EL (cell line): ENCODE measurements at places on chromosomes 4 and X.
A peak's percentile ranks its signal among the peaks of the same experiment; 100 is the strongest.

GRCh38 chrX:47234583-47234982 lies 1.8 kb downstream of the USP11 start:
- no peak for DNase-seq

DNA sequence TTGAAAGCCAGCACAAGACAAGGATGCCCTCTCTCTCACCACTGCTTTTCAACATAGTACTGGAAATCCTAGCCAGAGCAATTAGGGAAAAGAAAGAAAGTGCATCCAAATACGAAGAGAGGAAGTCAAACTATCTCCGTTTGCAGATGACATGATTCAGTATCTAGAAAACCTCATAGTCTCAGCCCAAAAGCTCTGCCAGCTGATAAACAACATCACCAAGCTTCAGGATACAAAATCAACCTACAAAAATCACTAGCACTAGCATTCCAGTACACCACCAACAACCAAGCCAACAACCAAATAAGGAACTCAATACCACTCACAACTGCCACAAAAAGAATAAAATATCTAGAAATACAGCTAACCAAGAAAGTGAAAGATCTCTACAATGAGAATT lies 38.6 kb downstream of the COX7B2 start:
- DNase-seq, result no peak

- no peak for DNase-seq
Measured at GRCh38 chrX:115650449-115650848, 89.5 kb downstream of the PLS3 start.

- no peak for DNase-seq
Measured at GRCh38 chrX:77070202-77070918, 376.8 kb upstream of the FGF16 start.

DNA sequence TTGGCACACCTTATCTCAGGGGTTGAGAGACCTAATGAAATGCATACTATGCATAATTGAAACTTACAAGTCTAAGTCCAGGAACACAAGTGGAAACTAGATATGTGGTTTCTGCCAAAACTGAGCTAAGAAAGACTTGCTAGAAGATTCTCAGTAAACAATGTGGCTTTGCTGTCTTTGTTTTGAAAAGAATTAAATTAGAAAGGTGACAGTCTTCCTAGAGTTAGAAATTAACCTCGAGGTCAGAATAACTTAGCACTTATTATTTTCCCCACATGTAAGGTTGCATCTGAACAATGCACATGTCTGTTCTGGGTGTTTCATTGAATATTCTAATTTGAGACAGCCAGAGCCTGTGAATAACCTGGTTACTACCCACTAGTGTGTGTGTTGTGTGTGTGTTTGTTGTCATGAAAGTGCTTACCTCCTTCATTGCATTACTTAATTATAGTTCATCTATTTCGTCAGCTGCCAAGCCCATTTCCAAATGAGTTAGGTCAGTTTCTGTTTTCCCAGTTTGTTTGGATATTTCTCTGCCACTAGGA lies 1.5 kb downstream of the EREG start:
- DNase-seq, result no peak

DNA sequence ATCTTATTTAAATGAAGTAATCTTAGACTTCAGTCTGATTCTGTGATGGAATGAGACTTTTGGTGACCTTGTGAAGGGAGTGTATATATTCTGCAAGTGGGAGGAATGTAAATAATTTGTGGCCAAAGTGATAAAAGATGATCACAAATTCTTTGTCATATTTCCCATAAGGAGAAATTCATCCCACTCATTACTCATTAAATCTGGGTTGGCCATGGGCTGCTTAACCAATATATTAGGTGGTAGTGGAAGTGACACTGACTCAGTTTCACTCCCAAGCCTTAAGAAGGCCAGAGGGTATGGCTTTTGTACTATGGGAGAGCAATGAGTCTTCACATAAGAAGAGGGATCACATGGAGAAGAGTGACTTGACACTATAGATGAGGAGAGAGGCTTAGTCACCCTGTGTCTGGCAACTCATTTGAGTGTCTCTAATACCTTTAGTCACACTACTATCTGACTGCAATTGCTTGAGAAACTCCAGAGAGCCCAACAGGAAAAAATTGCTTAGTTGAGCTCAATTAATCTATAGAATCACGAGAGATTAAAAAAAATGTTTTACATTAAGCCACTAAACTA lies 408.2 kb upstream of the PITX2 start:
- DNase-seq, result peak; percentile 32

GRCh38 chr4:14592950-14593349 lies 409.3 kb upstream of the CPEB2 start:
- peak; percentile 4 for DNase-seq

DNA sequence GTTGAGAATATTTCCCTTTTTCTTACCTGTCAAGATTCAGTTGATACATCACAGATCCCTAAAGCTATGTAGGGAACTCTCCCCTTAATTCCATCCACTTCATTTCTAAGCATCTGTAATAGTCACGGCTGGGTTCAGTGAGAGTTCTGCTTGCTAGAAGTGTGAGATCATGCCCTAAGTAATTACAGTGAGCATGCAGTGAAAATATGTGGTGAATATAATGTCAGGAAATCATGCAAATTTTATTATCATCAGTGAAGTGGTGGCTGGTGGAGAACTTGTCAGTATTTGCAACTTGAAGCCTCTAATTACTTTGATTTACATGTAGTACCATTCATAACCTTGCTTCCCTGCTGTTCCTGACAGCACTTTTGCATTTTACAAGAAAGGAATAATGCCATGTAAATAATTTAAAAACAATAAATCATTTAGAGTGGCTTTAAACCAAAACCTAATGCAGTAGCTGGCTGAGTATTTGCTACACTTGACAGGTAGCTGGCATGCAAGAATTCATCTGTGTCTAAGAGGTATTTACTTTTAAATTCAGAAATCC lies 28.3 kb upstream of the CFAP299 start:
- DNase-seq, result peak; percentile 61

- no peak for DNase-seq
Measured at GRCh38 chrX:20452487-20452886, 185.8 kb upstream of the RPS6KA3 start.

- DNase-seq, result peak; percentile 70
Measured at GRCh38 chr4:111960241-111960667, 185.0 kb upstream of the FAM241A start.

GRCh38 chr4:137343221-137343620 lies 189.1 kb downstream of the PCDH18 start:
- peak; percentile 6 for DNase-seq

GRCh38 chr4:90456891-90457290 lies 329.7 kb downstream of the CCSER1 start:
- no peak for DNase-seq

- no peak for DNase-seq
Measured at GRCh38 chr4:41747230-41748055, 1.1 kb downstream of the PHOX2B start.

DNA sequence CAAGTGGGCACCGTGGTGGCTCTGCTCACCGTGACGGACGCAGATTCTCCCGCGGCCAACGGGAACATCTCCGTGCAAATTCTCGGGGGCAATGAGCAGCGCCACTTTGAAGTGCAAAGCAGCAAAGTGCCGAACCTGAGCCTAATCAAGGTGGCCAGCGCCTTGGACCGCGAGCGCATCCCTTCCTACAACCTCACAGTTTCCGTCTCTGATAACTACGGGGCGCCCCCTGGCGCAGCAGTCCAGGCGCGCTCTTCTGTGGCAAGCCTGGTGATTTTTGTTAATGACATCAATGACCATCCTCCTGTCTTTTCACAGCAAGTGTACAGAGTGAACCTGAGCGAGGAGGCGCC lies 2.7 kb downstream of the FAT4 start:
- DNase-seq, result peak; percentile 72

- peak; percentile 67 for DNase-seq
Measured at GRCh38 chr4:27010334-27010940, 149.8 kb downstream of the STIM2 start.

DNA sequence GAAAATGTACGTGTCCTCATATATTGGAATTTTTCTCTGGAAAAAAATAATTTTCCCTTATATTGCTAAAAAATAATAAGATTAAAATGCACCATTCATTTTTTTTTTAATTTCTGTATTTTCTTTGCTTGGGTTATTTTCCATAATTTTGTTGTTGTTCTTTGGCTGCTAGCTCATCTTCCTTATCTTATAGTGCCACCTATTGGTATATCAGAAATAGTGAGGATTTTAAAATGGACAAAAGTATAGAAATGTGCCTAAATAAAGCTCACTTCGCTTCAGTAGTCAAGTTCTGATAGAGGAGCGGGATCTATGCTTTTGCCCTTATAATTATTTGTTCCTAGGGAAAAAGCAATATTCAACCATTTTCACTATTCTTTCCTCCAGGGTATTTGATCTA lies 134.8 kb downstream of the NAP1L3 start:
- no peak for DNase-seq

GRCh38 chrX:131081772-131082740 lies 23.9 kb downstream of the ARHGAP36 start:
- no peak for DNase-seq

- DNase-seq, result peak; percentile 2
Measured at GRCh38 chrX:130145123-130145522, 20.5 kb downstream of the AIFM1 start.

- DNase-seq, result no peak
Measured at GRCh38 chrX:9189286-9189685, 155.4 kb upstream of the FAM9B start.

DNA sequence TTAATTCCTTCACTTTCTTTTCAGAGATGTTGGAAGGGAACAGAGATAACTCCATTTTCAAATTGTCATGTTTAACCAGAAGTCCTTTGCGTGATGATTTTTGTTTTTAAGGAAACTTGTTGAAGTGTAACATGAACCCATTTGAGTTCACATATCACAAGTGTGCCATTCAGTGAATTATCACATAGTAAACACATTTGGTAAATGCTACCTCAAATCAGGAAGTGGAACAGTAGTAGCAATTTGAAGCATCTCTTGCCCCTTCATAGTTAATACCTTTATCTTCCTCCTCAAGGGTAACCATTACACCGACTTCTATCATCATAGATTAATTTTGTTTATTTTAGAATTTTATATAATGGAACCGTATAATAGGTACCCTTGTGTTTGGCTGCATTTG lies 35.8 kb downstream of the KDM6A start:
- DNase-seq, result no peak

- DNase-seq, result no peak
Measured at GRCh38 chr4:153232768-153233167, 28.5 kb downstream of the TRIM2 start.

GRCh38 chr4:2451036-2451520 lies 17.8 kb upstream of the RNF4 start:
- no peak for DNase-seq

GRCh38 chr4:64682946-64683345 lies 273.7 kb upstream of the TECRL start:
- DNase-seq, result no peak

DNA sequence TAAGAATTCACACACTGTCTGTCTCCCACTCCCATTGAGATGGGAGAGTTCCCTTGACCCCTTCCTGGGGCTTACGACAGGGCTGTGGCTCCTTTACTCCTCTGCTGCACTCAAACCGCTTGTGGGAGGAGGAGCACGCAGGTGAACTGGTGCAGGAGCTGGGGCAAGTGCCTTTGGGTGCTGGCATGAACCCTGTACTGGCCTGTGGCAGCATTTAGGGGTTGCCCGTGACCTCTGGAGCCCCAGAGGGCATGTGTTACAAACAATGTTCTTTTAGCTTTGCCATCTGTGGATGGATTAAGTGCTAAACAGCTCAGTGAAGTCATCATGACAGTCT lies 21.8 kb upstream of the FTHL17 start:
- no peak for DNase-seq

- DNase-seq, result peak; percentile 94
Measured at GRCh38 chr4:87390891-87391575, at the start of gene HSD17B11. Gene HSD17B11 (minus strand): TSS chr4:87391188. CDS start chr4:87391070, 118 bp downstream.

- DNase-seq, result no peak
Measured at GRCh38 chr4:8016527-8016926, 76.9 kb upstream of the AFAP1 start.

DNA sequence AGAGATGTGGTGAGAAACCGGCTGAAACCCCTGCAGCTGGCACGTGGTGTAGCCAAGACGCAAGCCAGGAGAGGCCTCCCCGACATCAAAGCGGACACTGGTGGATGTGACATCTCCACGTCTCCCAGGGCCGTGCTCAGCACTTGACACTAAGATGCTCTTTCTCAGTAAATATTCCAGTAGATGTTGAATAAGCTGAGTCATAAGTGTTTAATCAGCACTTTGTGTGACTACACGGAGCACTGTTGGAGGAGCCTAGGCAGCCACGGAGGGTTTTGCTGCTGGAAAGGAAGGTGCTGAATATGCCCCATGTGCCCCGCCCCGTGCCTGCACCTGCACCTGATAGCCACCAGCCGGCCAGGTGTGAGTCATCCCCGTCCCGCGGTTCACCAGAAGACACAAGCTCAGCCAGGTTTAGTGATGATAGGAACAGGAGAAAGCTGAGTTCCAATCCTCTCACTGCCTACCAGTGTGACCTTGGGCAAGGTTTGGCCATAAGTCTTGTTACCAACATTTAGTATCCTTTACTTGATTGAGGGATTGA lies 29.0 kb upstream of the C4orf50 start:
- DNase-seq, result no peak

DNA sequence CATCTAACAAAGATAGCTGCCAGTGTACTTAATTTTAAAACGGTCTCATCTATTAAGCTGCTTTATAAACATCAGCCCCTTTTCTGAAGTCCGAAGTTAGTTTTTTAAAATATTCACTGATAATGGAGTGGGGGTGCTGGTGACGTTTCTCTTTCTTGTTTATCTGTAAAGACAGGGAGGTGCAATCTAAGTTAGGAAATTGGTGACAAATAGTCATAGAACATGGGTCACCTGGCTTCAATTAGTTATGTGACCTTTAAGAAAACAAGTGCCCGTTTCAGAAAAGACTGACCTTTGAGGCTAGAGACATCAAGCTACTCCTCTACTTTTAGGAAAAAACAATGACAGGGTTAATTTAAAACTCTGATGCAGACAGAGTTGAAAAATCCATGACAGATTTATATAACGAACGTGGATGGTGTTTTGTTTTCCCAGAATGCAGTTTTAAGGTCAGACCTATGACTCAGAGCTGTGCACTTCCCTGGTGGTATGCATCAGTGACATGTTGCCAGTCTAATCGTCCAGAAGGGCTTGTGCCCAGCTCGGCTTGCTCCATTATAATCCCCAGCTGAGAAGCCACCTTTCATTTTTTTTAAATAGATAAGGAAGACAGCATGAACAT lies 38.2 kb downstream of the FHL1 start:
- DNase-seq, result peak; percentile 68

DNA sequence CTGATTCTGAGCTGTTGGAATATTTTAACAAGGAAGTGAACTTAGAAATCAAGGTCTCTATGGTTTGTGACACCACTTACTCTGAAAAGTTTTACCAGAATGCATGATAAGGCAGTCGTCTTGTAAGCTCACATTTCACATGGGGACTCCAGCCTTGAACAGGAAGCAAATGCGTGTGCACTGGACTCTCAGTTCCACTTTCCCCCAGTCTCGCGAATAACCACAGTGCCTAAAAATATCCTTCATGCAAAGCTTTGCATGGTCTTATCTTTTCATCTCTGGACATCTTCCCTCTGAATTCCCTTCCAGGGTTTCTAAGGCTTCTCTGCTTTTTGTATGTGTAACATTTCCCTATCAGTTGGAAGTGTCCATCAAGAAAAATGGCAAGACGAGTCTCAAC lies 581.8 kb downstream of the NLGN4X start:
- DNase-seq, result no peak
